ENCODE measurements at places on chromosomes 12 and 14. TPM values are rescaled to one million over a fixed set of nuclear protein-coding genes. Genes with fewer than 3 reads are reported as not detected.
A peak's percentile ranks its signal among the peaks of the same experiment; 100 is the strongest.

GSG1 gene
- not detected for total RNA-seq

KRT83 gene
- not detected for total RNA-seq

DNA sequence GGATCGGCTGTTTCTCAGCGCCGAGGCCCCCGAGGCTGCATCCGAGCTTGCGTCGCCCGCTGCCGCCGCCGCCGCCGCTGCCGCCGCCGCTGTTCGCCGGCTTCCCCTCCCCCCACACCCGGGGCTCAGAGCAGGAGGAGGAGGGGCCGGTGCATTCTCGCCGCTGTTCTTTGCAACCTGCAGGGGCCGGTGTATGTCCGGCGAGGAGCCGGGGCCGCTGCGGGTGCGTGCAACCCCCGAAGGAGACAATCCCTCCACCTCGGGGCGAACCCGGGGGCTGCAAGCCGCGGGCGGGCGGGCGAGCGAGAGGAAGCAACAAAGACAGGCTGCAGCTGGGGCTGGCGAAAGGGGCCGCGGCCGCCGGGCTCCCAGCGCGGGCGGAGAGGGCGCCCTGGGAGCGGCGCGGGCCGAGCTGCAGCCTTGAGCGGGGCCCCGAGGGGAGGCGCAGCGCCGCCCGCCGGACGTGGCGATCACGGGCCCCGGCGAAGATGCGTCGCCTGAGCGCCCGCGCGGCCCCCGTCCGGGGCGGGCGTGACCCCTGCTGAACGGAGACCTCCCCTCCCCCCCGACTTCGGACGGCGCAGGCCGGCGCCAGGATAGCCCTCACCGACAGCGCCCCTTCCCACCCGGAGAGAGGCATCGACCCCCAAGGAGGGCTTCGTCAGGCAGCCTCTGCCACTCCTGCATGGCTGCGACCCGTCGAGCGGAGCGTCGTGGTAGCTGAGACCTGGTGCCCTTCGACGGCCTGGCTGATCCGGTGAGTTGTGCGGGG, 702 bp downstream of the FAM222A start:
- H3K4me3 ChIP-seq, result peak overlapping the region; percentile 77
- peak; percentile 57 for DNase-seq
- peaks cover 34% of the 10 kb centered on the region for H3K4me1 ChIP-seq
- H3K36me3 ChIP-seq, result no peaks in the 10 kb centered on the region

GRCh38 chr12:125528281-125528680, 463.0 kb downstream of the AACS start:
- no peak overlapping the region for H3K27ac ChIP-seq
- no peaks in the 10 kb centered on the region for H3K4me1 ChIP-seq
- no peak for DNase-seq
- no peaks in the 10 kb centered on the region for H3K36me3 ChIP-seq

- no peaks in the 10 kb centered on the region for H3K27me3 ChIP-seq
- peak overlapping the region; percentile 89 for H3K4me3 ChIP-seq
- H3K27ac ChIP-seq, result peak overlapping the region; percentile 89
- no peak for DNase-seq
Observed at GRCh38 chr12:21502164-21502496, 541 bp downstream of the GOLT1B start.

DNA sequence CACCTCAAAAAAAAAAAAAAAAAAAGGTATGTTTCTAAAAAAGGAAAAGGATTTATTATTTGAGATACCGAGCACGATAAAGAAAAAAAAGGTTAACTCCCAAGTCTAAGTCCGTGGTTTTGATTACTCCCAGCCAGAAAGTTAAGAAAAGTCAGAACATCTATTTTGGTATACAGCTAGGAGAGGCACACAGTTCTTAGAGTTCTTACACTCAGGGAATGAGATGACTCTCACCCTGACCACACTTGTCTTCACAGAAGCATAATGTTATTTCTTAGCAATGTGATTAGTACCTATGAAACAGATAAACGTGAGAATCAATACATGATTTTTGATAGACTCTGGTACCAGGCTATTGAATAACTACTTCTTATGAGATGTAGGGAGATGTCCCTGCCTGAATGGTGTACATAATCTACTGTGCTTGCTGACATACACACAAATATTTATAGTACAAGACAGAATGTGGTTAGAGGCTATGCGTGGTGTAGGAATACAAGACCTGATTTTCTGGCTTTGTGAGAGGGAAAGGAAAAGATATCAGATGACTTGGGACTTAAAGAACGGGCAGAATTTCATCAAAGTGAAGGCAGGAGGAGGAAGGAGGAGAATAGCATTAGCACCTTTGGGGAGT, 31.6 kb downstream of the LIMA1 start:
- no peak overlapping the region for H3K4me3 ChIP-seq
- peak overlapping the region; percentile 66 for H3K27ac ChIP-seq
- DNase-seq, result no peak

DNA sequence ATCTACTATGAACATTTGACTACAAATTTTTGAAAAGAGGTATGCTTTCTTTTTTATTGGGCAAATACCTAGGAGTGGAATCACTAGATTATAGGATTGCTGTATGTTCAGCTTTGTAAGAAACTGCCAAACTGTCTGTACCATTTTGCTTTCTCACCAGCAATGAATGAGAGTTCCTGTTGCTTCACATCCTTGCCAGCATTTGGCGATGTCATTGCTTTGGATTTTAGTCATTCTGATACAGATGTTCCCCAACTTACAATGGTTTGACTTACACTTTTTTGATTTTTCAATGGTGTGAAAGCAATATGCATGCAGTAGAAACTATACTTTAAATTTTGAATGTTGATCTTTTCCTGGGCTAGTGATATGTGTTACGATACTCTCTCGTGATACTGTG, 328.7 kb downstream of the RAD51B start:
- peaks cover 32% of the 10 kb centered on the region for H3K4me1 ChIP-seq
- H3K4me3 ChIP-seq, result no peak overlapping the region
- DNase-seq, result no peak
- H3K27ac ChIP-seq, result no peak overlapping the region
- H3K36me3 ChIP-seq, result no peaks in the 10 kb centered on the region

- H3K27ac ChIP-seq, result no peak overlapping the region
- no peaks in the 10 kb centered on the region for H3K4me1 ChIP-seq
- H3K36me3 ChIP-seq, result no peaks in the 10 kb centered on the region
Observed at GRCh38 chr14:89013698-89014568, 189.5 kb downstream of the TTC8 start.

DNA sequence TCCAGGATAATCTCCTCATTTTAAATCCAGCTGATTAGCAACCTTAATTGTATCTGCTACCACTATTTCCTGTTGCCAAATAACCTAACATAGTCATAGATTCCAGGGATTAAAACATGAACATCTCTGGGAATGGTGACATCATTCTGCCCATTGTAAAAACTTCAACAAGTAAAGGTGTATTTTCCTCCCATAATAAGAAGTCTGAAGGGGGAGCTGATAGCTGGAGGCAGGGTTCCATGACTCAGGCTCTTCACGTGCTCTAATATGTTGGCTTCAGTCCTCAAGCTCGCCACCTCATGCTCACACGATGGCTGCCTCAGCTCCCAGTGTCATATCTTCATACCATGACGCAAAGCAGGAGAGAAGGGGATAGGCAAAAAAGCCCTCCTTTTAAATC, 172.0 kb upstream of the VASH1 start:
- H3K27ac ChIP-seq, result no peak overlapping the region
- H3K4me3 ChIP-seq, result no peak overlapping the region
- H3K4me1 ChIP-seq, result no peaks in the 10 kb centered on the region
- no peaks in the 10 kb centered on the region for H3K27me3 ChIP-seq
- no peaks in the 10 kb centered on the region for H3K36me3 ChIP-seq

GRCh38 chr14:83172363-83172762, 1638.7 kb upstream of the SEL1L start:
- H3K27me3 ChIP-seq, result no peaks in the 10 kb centered on the region
- no peaks in the 10 kb centered on the region for H3K36me3 ChIP-seq
- no peaks in the 10 kb centered on the region for H3K4me1 ChIP-seq

- H3K27ac ChIP-seq, result no peak overlapping the region
- H3K4me3 ChIP-seq, result no peak overlapping the region
- H3K4me1 ChIP-seq, result no peaks in the 10 kb centered on the region
Observed at GRCh38 chr12:4584896-4585295, 22.9 kb downstream of the DYRK4 start.

GRCh38 chr12:32397696-32398095, 1.7 kb upstream of the FGD4 start:
- peaks cover 4% of the 10 kb centered on the region for H3K4me1 ChIP-seq
- no peak overlapping the region for H3K4me3 ChIP-seq
- H3K27ac ChIP-seq, result no peak overlapping the region
- no peaks in the 10 kb centered on the region for H3K36me3 ChIP-seq

GRCh38 chr12:82225871-82226270, 132.3 kb downstream of the CCDC59 start:
- H3K27me3 ChIP-seq, result no peaks in the 10 kb centered on the region
- DNase-seq, result no peak
- no peaks in the 10 kb centered on the region for H3K36me3 ChIP-seq
- no peak overlapping the region for H3K27ac ChIP-seq

GRCh38 chr12:43826681-43827080, 9.2 kb upstream of the TMEM117 start:
- H3K27me3 ChIP-seq, result no peaks in the 10 kb centered on the region
- no peaks in the 10 kb centered on the region for H3K4me1 ChIP-seq
- no peak overlapping the region for H3K4me3 ChIP-seq
- no peak overlapping the region for H3K27ac ChIP-seq
- no peaks in the 10 kb centered on the region for H3K36me3 ChIP-seq
- DNase-seq, result no peak

- no peak for DNase-seq
- H3K4me1 ChIP-seq, result peaks cover 35% of the 10 kb centered on the region
Observed at GRCh38 chr12:50248411-50248810, 34.9 kb downstream of the LIMA1 start.

DNA sequence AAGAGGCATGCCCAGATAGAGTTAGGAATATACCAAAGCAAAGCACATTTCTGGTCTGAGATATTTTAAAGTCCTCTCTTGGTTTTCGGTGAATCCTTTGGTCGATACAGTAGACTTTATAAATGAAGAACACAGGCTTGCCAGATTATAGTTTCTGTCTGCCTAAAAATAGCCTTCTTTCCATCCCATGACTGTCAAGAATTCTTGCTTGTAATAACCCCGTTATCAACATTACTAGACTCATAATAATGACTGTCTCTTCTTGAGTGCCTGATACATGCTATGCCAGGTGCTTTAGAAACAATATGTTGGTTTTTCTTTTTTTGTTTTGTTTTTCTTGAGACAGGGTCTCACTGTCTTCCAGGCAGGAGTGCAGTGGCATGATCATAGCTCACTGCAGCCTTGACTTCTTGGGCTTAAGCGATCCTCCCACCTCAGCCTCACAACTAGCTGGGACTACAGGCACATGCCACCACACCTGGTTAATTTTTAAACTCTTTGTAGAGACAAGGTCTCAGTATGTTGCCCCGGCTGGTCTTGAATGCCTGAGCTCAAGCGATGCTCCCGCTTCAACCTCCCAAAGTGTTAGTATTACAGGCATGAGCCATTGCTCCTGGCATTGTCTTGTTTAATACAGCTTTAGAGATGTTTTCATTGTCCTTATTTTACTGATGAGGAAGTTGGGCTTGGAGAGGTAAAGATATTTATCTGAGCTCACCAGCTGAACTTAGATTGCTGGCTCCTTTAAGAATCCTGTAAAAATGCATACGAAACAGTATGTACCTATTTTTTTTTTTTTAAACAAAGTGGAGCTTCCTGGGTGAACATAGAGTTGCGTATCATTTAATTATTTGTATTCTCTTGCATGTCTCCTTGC, 30.4 kb downstream of the CHST11 start:
- no peak overlapping the region for H3K27ac ChIP-seq
- H3K4me3 ChIP-seq, result no peak overlapping the region
- H3K4me1 ChIP-seq, result peaks cover 6% of the 10 kb centered on the region

DNA sequence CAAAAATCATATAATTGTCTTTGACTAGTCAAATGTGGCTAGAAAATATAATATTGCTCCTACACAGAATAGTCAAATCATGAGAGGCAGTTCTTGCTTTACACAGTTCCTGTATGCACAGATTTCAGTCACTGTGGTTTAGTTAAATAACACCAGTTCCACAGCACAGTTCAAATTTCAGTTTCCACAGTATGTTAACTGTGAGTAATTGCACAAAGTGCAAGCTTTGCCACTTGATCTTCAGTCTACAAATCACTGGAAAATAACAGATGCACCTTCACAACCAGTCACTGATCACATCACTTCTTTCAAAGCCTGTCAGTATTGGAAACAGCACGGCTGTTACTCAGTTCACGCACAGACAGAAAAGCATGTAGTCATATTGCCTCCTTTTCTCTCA, 38.7 kb downstream of the KCNH5 start:
- no peak overlapping the region for H3K4me3 ChIP-seq
- H3K36me3 ChIP-seq, result no peaks in the 10 kb centered on the region
- no peaks in the 10 kb centered on the region for H3K4me1 ChIP-seq
- no peak overlapping the region for H3K27ac ChIP-seq
- DNase-seq, result no peak

DNA sequence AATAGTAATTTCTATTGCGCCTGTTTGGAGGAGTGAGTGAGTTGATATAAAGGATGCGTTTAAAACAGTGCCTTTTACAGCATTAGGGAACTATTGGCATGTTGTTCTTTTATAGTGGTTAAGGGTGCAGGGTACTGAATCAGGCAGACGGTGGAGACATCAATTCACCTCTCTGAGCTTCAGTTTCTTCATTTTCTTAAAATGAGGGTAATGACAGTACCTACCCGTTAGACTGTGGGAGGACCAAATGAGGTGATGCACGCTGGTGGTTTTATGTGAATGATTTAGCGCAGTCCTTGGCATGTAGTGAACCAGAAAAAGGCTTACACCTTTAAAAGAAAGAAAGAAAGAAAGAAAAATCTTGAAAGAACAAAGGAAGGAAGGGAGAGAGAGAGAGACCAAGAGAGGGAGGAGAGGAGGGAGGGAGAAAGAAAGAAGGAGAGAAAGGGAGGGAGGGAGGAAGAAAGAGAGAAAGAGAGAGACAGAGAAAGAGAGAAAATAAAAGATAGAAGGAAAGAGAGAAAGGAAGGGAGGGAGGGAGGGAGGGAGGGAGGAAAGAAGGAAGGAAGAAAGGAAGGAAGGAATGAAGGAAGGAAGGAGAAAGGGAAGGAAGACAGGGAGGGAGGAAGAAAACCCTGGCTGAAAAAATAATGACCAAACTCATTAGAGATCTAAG, 22.2 kb upstream of the CCND2 start:
- no peaks in the 10 kb centered on the region for H3K4me1 ChIP-seq
- no peaks in the 10 kb centered on the region for H3K36me3 ChIP-seq
- no peak overlapping the region for H3K27ac ChIP-seq
- H3K27me3 ChIP-seq, result peaks cover 8% of the 10 kb centered on the region
- DNase-seq, result no peak

Data from gastrocnemius medialis (tissue), 4 donors.